ENCODE measurements at places on chromosomes 2 and 18.

- no peak overlapping the region for H3K27ac ChIP-seq
- H3K4me3 ChIP-seq = no peak overlapping the region
- H3K4me1 ChIP-seq = no peaks in the 10 kb centered on the region
Measured at GRCh38 chr18:76167845-76168621, 327.0 kb downstream of the ZNF516 start.

- H3K4me3 ChIP-seq = no peak overlapping the region
- no peak overlapping the region for H3K27ac ChIP-seq
- H3K4me1 ChIP-seq = no peaks in the 10 kb centered on the region
- no peak for DNase-seq
- no peaks in the 10 kb centered on the region for H3K27me3 ChIP-seq
Measured at GRCh38 chr2:173432049-173432754, 77.5 kb downstream of the CDCA7 start.

GRCh38 chr2:205763708-205764211 is 81.5 kb downstream of the NRP2 start:
- H3K4me1 ChIP-seq = no peaks in the 10 kb centered on the region
- no peaks in the 10 kb centered on the region for H3K27me3 ChIP-seq
- H3K36me3 ChIP-seq = no peaks in the 10 kb centered on the region
- no peak overlapping the region for H3K4me3 ChIP-seq
- DNase-seq = no peak

- no peak overlapping the region for H3K4me3 ChIP-seq
- no peaks in the 10 kb centered on the region for H3K4me1 ChIP-seq
- H3K27ac ChIP-seq = no peak overlapping the region
- no peaks in the 10 kb centered on the region for H3K27me3 ChIP-seq
- no peaks in the 10 kb centered on the region for H3K36me3 ChIP-seq
Measured at GRCh38 chr2:31055938-31056337, 82.3 kb downstream of the GALNT14 start.

- no peak overlapping the region for H3K4me3 ChIP-seq
- no peak for DNase-seq
- H3K4me1 ChIP-seq = 0 out of 2 replicates have a peak, but pooled peaks cover 6% of the 10 kb centered on the region
- H3K27me3 ChIP-seq = no peaks in the 10 kb centered on the region
- no peaks in the 10 kb centered on the region for H3K36me3 ChIP-seq
Measured at GRCh38 chr18:46485675-46486194, 171.3 kb downstream of the LOXHD1 start.

DNA sequence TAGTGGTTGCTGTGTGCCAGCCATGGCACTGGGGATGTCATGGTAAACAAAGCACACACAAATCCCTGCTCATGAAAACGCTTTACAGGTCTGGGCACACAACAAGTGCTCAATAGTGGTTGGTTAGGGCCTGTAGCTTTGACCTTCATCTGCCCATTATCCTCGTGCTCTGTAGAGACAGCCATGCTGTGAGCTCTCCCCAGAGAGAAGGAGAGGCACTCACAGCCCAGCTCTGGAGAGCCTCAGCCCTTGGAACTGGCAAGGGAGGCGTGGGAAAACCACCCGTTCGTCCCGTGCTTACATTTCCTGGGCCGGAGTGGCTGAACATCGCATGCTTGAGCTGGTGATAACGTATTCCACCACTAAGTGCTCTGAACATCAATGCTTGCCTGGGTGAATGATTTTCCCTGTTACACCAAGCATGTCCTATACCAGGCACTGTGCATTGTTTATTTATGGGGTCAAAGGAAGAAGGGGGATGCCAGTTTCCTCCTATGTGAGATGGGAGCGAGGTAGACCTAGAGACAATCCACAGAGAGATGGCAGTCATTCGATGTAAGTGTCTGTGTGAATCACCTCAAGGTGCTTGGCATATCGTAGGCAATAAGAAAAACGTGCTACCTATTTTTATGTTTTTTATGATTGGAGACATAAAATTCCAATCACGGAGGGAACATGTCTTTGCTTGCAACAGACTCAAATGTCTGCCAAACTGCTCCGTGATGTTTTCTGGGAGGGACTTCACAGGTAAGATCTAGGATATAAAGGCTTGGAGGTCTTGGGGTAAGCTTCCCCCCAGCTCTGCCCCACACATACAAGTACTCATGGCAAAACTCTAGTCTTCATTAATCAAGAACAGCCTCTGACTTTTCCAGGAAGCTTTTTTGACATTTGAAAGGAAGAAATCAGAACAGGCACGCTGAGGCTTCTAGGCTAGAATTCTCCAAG is 75.5 kb downstream of the DDX1 start:
- no peak for DNase-seq
- no peaks in the 10 kb centered on the region for H3K36me3 ChIP-seq
- no peak overlapping the region for H3K27ac ChIP-seq
- no peak overlapping the region for H3K4me3 ChIP-seq
- H3K4me1 ChIP-seq = no peaks in the 10 kb centered on the region

- H3K27ac ChIP-seq = no peak overlapping the region
- no peaks in the 10 kb centered on the region for H3K4me1 ChIP-seq
- no peaks in the 10 kb centered on the region for H3K36me3 ChIP-seq
- no peak for DNase-seq
- H3K27me3 ChIP-seq = peaks cover 99% of the 10 kb centered on the region
Measured at GRCh38 chr2:26578113-26578458, 63.1 kb downstream of the CIB4 start.

DNA sequence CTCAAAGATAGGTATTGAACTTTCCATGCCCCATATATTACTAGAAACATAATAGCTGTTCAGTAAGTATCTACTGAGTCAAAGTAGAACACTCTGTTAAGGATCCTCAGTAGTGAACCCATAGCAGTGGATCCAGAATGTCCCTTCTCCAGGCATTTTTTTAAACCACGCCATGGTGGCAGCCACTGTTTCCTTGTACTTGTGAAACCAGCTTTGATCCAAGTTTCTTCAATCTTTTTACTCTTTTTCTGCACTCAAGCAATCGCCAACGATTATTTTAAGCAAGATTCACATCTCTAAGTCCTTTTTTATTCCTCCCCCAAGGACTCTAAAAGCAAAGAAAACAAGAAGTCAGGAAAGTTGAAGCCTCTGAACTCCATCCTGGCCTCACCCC is 291.2 kb upstream of the SLC14A2 start:
- no peaks in the 10 kb centered on the region for H3K27me3 ChIP-seq
- no peak for DNase-seq
- H3K27ac ChIP-seq = no peak overlapping the region
- no peaks in the 10 kb centered on the region for H3K4me1 ChIP-seq
- H3K36me3 ChIP-seq = no peaks in the 10 kb centered on the region

DNA sequence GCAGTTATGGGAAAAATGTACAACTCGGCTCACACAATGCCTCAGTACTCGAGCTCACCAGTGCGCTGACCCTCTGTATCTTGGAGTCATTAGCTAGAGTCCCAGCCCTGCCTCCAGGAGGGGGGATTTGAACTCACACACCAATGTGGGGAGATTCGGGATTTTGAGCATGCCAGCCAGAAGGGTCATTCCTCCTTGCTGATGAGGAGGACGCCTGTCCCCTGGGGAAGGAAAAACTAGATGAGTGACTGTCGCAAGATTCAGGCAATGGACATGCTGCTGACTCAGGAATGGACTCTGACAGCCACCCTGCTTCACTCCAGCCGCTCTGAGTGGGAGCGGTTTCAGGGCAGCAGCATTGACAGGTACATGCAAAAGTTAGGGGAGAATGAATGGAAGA is 20.6 kb downstream of the FIGN start:
- H3K4me3 ChIP-seq = no peak overlapping the region
- H3K27ac ChIP-seq = no peak overlapping the region
- H3K36me3 ChIP-seq = no peaks in the 10 kb centered on the region
- no peaks in the 10 kb centered on the region for H3K4me1 ChIP-seq
- DNase-seq = no peak

GRCh38 chr18:9535430-9535991 is 60.2 kb downstream of the RALBP1 start:
- no peaks in the 10 kb centered on the region for H3K27me3 ChIP-seq
- no peak for DNase-seq
- H3K27ac ChIP-seq = no peak overlapping the region

GRCh38 chr18:3725115-3725514 is 275.1 kb downstream of the TGIF1 start:
- DNase-seq = no peak
- H3K4me3 ChIP-seq = no peak overlapping the region
- H3K4me1 ChIP-seq = no peaks in the 10 kb centered on the region
- no peaks in the 10 kb centered on the region for H3K36me3 ChIP-seq

DNA sequence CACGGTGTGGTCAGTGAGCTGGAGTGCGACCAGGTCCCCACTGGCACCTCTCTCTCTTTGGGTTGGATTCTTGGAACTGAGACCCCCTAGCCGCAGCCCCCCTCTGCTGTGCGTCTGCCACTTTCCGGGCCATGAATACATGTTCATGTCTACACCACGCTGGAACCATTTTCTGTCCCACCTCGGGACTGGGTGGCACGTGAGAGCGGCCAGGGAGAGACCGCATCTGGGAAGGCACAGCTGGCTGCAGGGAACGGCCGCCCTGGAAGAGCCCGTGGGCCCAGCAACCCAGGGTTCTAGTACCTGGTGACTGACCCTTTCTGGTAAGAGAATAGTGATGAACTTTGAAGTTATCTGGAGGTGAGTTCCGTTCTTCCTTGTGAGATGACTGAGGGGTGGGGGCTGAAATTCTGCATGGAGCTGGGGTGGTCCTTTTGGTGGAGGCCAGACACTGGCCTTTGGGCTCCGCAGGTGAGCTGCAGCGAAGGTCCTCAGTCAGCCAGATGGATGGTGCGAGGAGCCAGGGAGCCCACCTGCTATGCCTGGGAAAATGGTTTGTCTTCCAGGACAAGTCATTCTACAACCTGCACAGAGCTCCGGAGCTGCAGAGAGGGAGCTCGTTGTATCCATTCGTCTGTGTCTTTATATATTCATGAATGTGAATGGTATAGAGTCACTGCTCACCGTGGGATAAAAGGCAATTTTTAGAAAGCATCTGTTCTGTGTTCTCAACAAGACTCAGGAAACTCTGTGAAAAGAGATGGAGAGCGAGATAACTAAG is 223.5 kb downstream of the NDUFA10 start:
- H3K4me1 ChIP-seq = no peaks in the 10 kb centered on the region
- no peaks in the 10 kb centered on the region for H3K36me3 ChIP-seq

DNA sequence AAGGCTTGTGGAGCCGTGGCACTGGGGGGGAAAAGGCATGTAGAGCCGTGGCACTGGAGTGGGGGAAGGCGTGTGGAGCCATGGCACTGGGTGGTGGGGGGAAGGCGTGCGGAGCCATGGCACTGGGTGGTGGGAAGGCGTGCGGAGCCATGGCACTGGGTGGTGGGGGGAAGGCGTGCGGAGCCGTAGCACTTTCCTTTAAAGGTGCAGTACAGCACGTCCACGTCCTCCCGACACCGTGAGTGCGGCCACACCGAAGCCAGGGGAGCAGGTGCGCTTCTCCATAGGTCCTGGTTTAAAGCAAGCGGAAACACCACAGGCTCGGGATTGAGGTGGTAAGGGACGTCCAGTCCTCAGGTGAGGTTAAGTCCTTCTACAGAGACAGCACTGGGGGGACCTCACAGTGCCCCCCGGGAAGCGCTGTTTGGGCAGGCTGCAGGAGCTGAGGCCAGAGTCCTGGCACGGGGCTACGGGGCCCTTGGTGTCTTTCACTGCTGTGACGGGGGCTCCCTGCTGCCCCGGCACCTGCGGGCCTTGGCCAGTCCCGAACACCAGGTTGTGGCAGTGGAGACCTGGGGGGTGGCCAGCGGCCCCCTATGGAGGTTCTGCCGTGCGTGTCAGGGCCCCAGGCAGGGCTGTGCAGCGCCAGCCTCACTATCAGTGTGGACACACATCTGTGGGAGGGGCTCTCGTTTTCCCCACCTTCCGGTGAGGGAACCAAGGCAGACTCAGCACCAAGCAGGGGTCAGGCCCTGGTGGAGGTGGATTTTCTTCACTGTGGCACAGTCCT is 93.0 kb upstream of the CTDP1 start:
- H3K27ac ChIP-seq = no peak overlapping the region
- H3K4me3 ChIP-seq = no peak overlapping the region
- no peaks in the 10 kb centered on the region for H3K36me3 ChIP-seq
- no peaks in the 10 kb centered on the region for H3K4me1 ChIP-seq
- H3K27me3 ChIP-seq = no peaks in the 10 kb centered on the region
- DNase-seq = no peak

- H3K27me3 ChIP-seq = no peaks in the 10 kb centered on the region
- peaks cover 5% of the 10 kb centered on the region for H3K36me3 ChIP-seq
- H3K4me1 ChIP-seq = no peaks in the 10 kb centered on the region
- H3K27ac ChIP-seq = no peak overlapping the region
- no peak overlapping the region for H3K4me3 ChIP-seq
Measured at GRCh38 chr2:9497017-9497416, 22.7 kb downstream of the IAH1 start.

DNA sequence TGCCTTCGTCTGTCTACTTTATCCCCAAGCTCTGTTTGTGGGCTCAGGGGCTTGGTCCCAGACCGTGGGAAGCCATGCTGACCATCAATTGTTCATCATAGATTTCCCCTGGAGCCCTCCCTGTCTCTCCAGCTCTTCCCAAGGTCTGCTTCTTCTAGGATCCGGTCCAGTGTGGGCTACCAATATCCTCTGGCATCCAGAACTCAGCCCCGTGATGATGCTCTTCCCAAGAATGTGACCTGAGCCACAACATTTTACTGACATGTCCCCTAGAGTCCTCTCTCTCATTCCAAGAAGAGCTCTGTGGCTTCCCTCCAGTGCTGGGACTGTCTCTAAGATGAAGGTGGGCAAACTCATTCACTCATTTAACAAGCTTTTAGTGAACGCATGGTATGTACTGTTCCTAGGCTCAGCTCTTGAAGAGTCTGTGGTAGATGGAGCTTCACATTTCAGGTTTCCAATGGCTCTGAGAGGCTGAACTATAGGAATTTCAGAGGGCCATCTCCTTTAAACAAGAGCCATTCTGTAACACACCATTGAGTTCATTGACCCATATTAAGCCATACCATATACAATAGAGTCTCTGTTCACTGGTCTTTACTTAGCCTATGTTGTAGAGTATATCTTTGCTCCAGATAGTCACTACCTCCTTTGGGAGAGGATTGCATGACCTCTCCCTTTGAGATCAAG is 142.0 kb upstream of the APCDD1 start:
- H3K4me1 ChIP-seq = no peaks in the 10 kb centered on the region
- H3K4me3 ChIP-seq = no peak overlapping the region
- H3K27me3 ChIP-seq = no peaks in the 10 kb centered on the region
- no peak overlapping the region for H3K27ac ChIP-seq
- DNase-seq = no peak

DNA sequence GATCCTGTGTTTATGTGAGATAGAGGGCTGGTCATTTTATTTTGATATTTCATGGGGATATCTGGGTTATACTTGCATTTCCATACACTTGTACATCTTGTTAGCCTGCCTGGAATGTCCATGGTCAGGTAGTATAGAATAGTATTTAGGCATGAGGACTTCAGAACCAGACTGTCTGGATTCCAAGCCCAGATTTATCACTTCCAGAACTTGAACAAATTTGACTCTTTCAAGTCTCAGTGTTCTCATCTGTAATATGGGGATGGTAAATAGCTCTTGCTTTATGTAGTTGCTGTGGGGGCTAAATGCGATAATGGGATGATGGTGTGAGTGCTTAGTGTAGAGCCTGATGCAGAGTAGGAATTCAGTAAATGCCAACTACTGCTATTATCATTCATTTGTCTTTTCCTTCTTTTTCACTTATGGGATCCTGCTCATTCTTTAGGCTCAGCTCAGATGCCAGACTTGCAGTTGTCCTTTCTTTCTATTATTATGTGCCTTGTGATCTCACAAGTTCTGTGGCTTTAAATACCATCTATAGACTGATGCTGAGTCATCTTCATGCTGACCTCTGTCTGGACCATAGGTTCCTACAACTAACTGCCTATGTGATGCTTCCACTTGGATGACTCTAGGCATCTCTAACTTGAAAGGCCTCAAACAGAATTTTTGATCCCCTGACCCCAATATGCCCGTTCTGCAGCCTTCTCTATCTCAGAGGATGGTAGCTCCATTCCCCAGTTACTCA is 67.4 kb downstream of the POLE4 start:
- no peaks in the 10 kb centered on the region for H3K36me3 ChIP-seq
- no peak for DNase-seq
- no peak overlapping the region for H3K4me3 ChIP-seq
- no peak overlapping the region for H3K27ac ChIP-seq
